Small intestine (tissue), 16 donors: ENCODE measurements at places on chromosomes 11 and 22. TPM values are rescaled to one million over a fixed set of nuclear protein-coding genes. Genes with fewer than 3 reads are reported as not detected.

DNA sequence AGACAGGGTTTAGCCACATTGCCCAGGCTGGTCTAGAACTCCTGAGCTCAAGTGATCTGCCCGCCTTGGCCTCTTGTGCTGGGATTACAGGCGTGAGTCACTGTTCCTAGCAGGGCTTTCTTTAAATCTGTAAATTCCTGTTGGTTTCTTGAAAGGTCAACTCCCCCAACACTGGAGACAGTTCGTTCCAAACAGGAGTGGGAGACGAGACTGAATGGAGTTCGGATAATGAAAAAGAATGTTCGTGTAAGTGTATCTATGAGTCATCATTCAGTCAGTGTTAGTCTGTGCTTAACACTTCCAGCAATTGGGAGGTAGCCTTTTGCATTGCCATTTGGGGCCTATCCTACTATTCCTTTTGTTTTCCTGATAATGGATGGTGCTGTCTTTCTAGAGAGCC lies 10.0 kb upstream of the BACE1-AS start:
- DNase-seq: no peak
- H3K4me3 ChIP-seq: no peak overlapping the region
- peaks cover 45% of the 10 kb centered on the region for H3K36me3 ChIP-seq
- no peaks in the 10 kb centered on the region for H3K27me3 ChIP-seq

The OR4D5 gene
- not detected for polyA plus RNA-seq

DNA sequence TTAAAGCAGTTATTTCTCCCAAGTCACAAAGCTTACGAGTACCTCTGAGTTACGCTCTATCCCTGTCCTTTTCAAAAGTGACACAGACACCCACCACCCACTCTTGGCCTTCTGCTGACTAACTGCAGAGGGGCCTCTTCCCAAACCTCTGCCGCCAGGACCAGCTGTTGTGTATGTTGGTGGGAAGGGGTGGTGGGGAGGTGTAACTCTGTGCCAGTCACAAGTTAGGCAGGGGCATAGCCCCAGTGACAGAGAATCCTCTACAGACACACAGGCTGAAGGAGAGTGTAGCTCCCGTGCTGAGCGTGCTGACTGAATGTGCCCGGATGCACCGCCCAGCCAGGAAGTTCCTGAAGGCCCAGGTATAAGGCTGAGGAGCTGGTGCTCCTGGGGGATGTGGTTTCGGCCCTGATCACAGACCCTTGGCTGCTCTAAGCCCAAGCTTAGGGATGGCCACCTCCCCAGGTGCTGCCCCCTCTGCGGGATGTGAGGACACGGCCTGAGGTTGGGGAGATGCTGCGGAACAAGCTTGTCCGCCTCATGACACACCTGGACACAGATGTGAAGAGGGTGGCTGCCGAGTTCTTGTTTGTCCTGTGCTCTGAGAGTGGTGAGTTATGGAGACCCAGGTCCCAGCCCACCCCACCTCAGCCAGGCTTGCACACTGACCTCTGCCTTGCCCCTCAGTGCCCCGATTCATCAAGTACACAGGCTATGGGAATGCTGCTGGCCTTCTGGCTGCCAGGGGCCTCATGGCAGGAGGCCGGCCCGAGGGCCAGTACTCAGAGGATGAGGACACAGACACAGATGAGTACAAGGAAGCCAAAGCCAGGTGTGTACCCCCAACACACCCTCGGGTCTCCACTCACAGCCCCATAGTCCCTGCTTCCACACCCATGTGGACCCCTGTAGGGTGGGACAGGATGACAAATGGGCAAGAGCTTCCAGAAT lies 4.9 kb downstream of the RIC8A start:
- peaks cover 19% of the 10 kb centered on the region for H3K36me3 ChIP-seq
- H3K4me3 ChIP-seq: no peak overlapping the region
- H3K4me1 ChIP-seq: peaks cover 16% of the 10 kb centered on the region
- no peaks in the 10 kb centered on the region for H3K27me3 ChIP-seq

- H3K4me1 ChIP-seq: no peaks in the 10 kb centered on the region
- DNase-seq: no peak
- no peak overlapping the region for H3K27ac ChIP-seq
- peaks cover 7% of the 10 kb centered on the region for H3K27me3 ChIP-seq
- no peak overlapping the region for H3K4me3 ChIP-seq
Measured at GRCh38 chr11:73951797-73952196, 971 bp downstream of the DNAJB13 start.

The C22orf15 gene
- not detected for polyA plus RNA-seq

DNA sequence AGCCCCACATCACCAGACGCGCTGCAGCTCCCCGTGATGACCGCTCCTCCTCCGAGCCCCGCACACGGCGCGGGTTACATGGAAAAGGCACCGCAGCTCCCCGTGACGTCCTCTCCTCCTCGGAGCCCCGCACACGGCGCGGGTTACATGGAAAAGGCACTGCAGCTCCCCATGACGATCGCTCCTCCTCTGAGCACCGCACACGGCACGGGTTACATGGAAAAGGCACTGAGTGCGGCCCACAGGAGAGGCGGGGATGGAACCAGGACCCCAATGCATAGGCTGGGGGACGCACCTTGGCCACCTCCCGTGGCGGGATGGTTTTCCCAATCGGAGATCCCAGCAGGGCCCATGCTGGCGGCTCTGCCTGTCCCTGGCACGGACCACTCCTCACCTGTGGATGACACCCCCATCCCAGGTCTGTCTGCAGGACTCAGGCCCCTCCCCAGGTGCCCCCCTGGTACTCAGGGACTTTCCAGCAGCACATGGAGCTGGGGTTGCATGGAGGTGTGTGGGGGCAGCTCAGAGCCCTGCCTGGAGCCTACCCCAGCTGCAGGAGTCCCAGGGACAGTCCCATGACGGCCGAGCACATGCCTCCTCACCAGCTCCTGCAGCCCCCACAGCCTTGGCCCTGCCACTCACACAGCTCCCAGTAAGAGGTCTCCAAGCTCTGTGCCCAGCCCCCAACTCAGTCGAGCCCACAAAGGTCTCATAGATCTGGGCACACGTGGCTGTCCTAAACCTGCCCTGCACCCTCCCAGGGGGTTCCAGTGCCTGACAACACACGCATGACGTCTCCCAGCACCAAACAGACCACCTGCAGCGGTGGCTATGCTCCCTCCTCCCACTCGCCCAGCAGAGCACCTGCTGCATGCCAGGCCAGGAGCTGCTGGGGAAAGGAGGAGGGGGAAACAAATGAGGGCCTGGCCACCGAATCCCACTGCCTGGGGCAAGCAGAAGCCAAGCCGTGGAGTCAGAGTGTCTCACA lies 166.6 kb downstream of the BRD1 start:
- no peaks in the 10 kb centered on the region for H3K4me1 ChIP-seq
- no peak overlapping the region for H3K27ac ChIP-seq
- no peaks in the 10 kb centered on the region for H3K36me3 ChIP-seq
- no peak overlapping the region for H3K4me3 ChIP-seq

DNA sequence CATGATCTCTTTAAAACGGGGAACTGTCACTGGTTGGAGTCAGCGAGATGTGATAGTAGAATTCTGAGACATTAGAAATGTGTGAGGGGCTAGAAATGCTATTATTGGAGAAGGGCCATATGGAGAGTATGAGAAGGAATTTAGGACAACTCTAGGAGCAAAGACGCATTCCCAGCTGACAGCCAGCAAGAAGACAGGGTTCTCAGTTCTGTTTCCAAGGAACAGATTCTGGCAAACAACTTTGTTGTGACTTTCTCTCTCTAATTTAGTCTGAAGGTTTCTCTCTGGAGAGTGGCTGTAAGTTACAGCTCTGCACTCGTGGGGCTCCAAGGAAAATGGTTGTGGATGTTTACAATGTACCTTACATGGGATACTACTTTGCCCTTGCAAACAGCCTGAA lies 876.3 kb downstream of the FAM181B start:
- H3K36me3 ChIP-seq: no peaks in the 10 kb centered on the region
- no peak overlapping the region for H3K4me3 ChIP-seq
- H3K4me1 ChIP-seq: no peaks in the 10 kb centered on the region
- H3K27ac ChIP-seq: no peak overlapping the region

The KCNK4 gene
- not detected for polyA plus RNA-seq

DNA sequence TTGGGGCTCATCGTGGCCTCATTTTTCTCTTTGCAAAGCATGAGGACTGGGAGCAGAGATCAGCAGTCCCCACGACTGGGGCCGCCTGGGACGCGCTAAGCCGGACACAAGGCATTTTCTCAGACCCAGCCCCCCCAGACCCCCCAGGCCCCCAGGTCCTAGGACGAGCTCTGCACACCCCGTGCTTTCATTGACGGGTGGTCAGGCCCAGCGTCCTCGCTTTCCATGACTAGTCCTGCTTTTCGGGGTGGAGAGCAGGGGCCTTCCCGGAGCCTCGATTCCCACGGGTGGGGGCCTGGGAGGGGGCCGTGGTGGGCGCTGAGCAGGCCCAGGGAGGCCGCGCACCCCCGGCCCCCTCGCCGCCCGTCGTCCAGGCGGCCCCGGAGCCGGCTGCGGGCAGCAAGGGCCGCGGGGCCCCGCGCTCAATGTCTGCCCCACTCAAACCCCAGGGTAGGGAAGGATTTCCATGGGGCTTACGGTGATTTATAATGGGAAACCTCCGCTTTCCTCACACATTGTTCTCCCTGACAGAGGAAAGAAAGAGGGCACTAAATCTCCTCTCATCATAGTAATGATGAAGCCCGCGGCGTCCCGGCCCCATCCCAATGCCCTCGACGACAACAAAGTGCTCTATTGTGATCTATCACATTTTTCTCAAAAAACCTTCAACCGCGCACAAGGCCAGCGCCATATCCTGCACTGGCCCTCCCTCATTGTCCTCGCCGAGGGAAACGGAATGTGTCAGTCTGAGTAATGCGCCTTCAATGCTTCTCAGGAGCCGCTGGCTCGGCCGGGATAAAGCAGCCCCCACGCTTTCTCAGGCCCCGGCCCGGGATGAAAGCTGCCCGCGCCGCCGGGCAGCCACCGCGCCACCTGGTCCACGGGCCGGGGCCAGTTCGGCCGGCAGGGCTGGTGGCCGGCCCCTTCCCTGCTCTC lies 10.4 kb upstream of the LINC01488 start:
- DNase-seq: no peak
- no peaks in the 10 kb centered on the region for H3K4me1 ChIP-seq
- no peaks in the 10 kb centered on the region for H3K27me3 ChIP-seq
- no peak overlapping the region for H3K4me3 ChIP-seq
- H3K27ac ChIP-seq: peak overlapping the region; percentile 64

- H3K27ac ChIP-seq: no peak overlapping the region
- no peaks in the 10 kb centered on the region for H3K27me3 ChIP-seq
- H3K36me3 ChIP-seq: peaks cover 2% of the 10 kb centered on the region
- no peaks in the 10 kb centered on the region for H3K4me1 ChIP-seq
- no peak for DNase-seq
Measured at GRCh38 chr11:16169956-16170847, 186.1 kb downstream of the SOX6 start.

The PHETA2 gene
- 4.9 TPM for polyA plus RNA-seq

- no peaks in the 10 kb centered on the region for H3K27me3 ChIP-seq
- no peak overlapping the region for H3K27ac ChIP-seq
- no peak for DNase-seq
- no peaks in the 10 kb centered on the region for H3K4me1 ChIP-seq
Measured at GRCh38 chr11:66470015-66470414, 3.3 kb downstream of the PELI3 start.

DNA sequence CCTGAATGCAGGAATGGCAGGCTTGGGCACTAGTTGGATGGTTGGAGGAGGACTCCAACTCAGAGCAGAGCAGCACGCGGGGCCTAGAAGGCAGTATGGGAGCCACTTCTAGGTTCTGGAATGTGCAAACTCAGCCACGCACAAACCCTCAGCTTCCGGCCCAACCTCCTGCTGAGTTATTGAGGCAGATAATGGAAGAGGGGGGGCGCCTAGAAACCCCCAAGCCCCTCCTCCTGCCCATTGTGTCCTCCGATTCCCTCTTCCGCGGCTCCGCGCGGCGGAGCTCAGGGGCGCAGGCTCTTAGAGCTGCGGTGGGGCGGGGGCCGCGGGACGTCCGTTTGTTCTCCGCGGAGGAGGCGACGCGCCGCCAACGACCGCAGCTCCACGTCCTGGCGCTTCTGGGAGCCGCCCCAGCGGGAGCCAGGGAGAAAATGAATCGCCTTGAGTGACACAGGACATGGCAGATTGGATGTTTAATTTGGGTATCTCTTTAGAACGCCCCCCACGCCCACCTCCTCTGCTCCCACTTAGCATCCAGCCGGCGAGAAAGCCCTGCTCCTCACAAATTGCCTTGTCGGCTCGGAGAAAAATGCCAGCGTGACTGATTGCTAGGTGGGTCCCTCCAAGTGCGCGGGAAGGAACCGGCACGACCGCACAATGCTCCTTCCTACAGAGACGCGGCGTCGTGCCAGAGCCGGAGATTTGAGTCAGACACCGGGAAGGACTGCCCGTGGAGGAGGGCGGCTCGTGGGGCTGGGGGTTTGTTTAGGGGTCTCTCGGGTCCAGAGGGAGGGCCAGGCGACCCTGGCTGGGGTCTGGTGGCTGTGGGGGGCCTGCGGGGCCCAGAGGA lies 144.6 kb downstream of the NECTIN1 start:
- H3K27ac ChIP-seq: no peak overlapping the region
- DNase-seq: peak; percentile 36
- H3K4me3 ChIP-seq: peak overlapping the region; percentile 40
- H3K4me1 ChIP-seq: no peaks in the 10 kb centered on the region
- H3K27me3 ChIP-seq: peaks cover 8% of the 10 kb centered on the region

The AMOTL1 gene
- polyA plus RNA-seq: 6.6 TPM

DNA sequence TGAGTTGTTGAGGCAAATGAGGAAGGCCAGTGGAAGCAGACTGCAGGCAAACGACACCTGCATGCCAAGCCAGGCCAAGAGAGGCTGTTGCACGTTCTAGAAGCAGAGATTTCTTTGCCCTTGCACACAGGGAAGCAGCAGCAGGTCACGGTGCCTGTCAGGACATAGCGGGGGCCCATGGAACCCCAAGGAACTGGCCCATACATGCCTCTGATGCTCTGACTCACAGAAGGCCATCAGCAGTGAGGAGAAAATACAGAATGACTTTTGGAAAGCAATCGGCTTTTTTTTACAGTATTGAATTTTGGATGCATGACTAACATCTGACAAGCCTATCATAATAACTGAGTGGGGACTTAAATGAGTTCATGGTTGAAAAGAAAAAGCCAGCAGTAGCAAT lies 123.9 kb downstream of the MPPED1 start:
- H3K4me1 ChIP-seq: no peaks in the 10 kb centered on the region
- DNase-seq: no peak
- H3K27me3 ChIP-seq: no peaks in the 10 kb centered on the region
- H3K4me3 ChIP-seq: no peak overlapping the region
- no peaks in the 10 kb centered on the region for H3K36me3 ChIP-seq

- no peaks in the 10 kb centered on the region for H3K36me3 ChIP-seq
- no peaks in the 10 kb centered on the region for H3K27me3 ChIP-seq
- H3K4me1 ChIP-seq: no peaks in the 10 kb centered on the region
Measured at GRCh38 chr11:77642228-77642627, 4.6 kb upstream of the CLNS1A start.

The SPDYC gene
- 0.13 TPM for polyA plus RNA-seq
